ENCODE measurements at places on chromosomes 12 and 14.

- no peak for DNase-seq
Observed at GRCh38 chr14:35394326-35395013, 10.1 kb downstream of the NFKBIA start.

GRCh38 chr12:122852336-122853275, 17.3 kb downstream of the HIP1R start:
- DNase-seq: no peak

GRCh38 chr12:9404469-9405260, 196.5 kb upstream of the PZP start:
- DNase-seq: no peak

DNA sequence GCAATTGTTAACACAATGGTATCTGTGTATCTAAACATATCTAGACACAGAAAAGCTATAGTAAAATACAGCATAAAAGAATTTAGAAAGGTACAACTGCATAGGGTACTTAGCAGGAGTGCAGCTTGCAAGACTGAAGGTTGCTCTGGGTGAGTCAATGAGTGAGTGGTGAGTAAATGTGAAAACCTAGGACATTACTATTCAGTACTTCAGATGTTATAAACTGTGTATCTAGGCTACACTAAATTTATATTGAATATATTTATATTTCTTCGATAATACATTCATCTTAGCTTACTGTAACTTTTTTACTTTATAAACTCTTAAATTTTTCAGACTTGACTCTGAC, 409.0 kb upstream of the DCN start:
- DNase-seq: no peak

All from GM12891 (cell line).